ENCODE measurements at places on chromosomes 5 and 9.

DNA sequence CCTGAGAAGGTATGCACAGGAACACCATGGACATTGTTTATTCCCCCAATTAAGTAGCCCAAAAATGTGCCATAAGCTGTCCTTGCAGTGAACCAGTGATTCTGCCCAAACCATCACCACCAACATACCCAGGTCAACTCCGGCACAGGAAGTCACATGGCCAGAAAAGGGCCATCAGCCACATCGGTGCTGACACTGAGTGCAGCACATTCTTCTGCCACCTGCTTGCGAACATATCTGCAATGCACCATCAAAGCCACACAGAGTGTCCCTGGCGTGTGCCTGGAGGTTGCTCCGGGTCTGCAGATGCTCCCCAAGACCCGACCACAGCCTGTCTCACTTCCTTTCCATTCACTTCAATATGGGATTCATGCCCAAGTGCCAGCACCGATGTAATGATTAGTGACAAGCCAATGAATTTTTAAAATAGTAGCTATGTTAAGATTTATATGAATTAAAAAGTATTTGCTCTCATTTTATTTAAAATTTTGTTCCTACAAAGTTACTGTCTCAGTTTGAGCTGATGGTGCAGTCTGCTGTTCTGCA, 37.6 kb downstream of the SYK start:
- DNase-seq = no peak

- DNase-seq = no peak
Observed at GRCh38 chr5:68682400-68683160, 411.2 kb upstream of the SLC30A5 start.

- no peak for DNase-seq
Observed at GRCh38 chr5:74685979-74686631, 1.1 kb downstream of the HEXB start.

- no peak for DNase-seq
Observed at GRCh38 chr5:173745123-173745522, 128.7 kb upstream of the BOD1 start.

- DNase-seq = no peak
Observed at GRCh38 chr9:93290495-93291434, 106.8 kb downstream of the WNK2 start.

GRCh38 chr9:91689006-91689405, 261.0 kb downstream of the ROR2 start:
- DNase-seq = no peak

- no peak for DNase-seq
Observed at GRCh38 chr5:59542851-59543820, 350.4 kb downstream of the PDE4D start.

GRCh38 chr5:108271127-108271526, 110.8 kb downstream of the FBXL17 start:
- no peak for DNase-seq

DNA sequence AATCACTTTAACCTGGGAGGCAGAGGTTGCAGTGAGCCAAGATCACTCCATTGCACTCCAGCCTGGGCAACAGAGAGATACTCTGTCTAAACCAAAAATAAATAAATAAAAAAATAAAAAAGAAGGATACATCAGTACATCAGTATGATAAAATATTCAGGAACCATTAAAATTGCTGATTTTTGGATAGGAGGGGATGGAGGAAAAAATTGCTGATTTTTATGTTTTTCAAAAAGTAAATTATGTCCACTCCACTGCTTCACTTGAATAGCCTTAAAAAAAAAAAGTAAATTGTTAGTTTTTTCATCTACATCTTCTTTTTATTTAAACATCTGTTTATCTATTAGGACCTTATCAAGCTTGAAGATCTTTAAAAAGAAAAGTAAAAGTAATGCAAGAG, 7.4 kb upstream of the GAPVD1 start:
- no peak for DNase-seq

DNA sequence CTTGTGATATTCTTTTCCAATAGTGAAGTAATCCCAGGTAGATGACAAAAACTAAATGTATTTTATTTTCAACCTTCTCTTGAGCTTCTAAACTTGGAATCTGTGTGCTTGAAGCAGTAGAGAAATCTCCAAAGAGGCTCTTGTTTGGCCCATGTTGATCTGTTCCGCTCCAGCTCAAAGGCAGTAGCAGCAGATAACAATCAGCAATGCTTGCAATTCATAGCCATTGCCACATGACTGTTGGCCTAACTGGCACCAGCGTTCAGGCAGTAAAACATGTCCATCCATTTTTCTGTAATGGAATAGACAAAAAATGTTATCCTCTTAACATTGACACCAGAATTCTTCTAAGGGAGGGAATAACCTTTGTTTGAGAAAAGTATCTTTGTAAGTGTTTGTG, 270.7 kb upstream of the MSX2 start:
- DNase-seq = no peak

GRCh38 chr9:114371973-114372917, 15.5 kb downstream of the AKNA start:
- DNase-seq = no peak

DNA sequence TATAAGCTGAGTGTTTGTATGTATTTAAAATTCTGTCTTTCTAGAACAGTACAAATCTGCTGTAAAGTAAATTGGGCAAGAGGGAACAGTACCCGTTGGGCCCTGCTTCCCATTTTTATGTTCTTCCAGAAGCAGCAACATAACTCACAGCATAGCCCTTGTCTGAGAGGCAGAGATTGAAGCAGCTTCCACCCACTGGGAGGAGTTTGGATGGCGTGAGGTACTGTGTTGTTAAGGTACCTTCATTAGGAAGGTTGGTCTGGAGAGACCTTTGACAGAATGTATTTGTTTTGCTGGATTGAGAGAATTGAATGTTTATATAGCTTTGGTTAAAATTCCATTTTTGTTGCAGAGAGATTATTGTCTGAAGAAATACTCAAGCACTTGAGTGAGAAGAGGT, 24.8 kb downstream of the RAI14 start:
- no peak for DNase-seq

GRCh38 chr5:138900281-138900965, 25.3 kb upstream of the LRRTM2 start:
- no peak for DNase-seq

- no peak for DNase-seq
Observed at GRCh38 chr9:127907867-127908659, 8.7 kb upstream of the ST6GALNAC6 start.
